ENCODE measurements at places on chromosomes 6 and 20.

GRCh38 chr6:22113026-22113766, 183.6 kb downstream of the PRL start:
- no peak overlapping the region for H3K27ac ChIP-seq
- DNase-seq = no peak
- no peak overlapping the region for H3K4me3 ChIP-seq
- H3K36me3 ChIP-seq = no peaks in the 10 kb centered on the region

GRCh38 chr6:125259354-125259736, 42.4 kb downstream of the HDDC2 start:
- no peak for DNase-seq
- H3K27ac ChIP-seq = no peak overlapping the region
- H3K4me3 ChIP-seq = no peak overlapping the region

DNA sequence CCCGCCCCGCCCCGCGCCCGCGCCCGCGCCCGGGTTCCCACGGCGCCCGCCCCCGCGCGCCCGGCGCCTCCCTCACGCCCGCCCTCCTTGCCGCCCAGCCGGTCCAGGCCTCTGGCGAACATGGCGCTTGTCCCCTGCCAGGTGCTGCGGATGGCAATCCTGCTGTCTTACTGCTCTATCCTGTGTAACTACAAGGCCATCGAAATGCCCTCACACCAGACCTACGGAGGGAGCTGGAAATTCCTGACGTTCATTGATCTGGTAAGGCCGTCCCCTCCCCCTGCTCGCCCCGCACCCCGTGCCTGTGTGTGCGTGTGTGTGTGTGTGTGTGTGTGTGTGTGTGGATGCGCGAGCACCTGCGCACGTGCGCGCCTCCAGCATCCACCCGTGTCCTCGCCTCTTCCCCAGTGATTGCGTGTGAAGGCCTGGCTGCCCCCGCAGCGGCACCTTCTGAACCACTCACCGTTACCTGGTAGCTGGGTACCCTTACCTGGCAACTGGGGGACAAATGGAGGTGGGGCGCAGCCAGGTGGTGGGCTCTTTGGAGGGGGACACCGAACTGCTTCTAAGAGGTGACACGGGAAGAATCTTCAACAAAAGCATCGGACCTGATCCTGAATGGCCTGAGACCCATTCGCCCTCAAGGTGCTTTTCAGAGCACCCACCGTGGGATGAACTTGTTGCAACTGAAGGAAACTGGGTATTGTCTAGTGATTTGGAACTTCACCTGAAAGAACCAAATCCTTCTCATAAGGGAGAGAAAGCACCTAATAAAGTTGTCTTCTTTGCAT, at the start of gene AIG1:
Gene AIG1, plus strand, starts transcription at position 84 of the 791 bp plus-strand sequence. Its CDS starts 37 bp downstream, at position 121.
- H3K36me3 ChIP-seq = no peaks in the 10 kb centered on the region
- no peaks in the 10 kb centered on the region for H3K27me3 ChIP-seq
- peak within 1 kb of the TSS; percentile 82 for H3K4me3 ChIP-seq
- peak within 1 kb of the TSS; percentile 93 for H3K27ac ChIP-seq
- DNase-seq = peak; percentile 73

DNA sequence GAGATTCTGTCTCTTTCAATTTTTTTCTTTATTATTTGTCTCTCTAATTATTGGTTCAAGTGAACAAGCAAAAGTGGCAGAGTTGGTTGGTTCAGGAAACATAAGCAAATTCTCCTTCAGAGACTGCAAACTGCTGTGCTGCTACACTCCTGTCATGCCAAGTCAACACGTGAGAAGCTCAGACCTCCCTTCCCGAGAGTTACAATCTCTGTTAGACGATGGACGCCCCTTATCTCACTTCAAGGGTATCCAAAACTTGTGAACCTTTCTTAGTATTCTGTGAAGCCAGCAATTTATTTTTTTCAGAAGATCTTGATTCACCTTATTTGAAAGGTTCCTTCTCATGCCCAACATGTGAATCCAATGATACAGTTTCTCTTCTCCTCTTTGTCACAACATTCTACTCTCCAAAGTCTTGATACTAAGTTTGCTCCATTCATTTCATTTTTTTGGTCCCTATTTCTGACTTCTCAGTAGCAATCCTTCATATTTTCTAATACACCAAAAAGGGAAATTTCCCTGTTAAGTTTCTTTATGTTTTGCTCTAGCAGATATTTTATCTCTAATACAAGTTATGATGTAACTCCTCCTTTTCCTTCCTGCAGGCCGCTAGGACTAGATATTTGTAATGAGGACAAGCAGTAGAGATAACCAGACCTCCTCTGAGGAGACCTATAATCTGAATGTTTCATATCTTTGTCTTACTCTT, 448.8 kb upstream of the CITED2 start:
- no peak overlapping the region for H3K4me3 ChIP-seq
- H3K36me3 ChIP-seq = no peaks in the 10 kb centered on the region
- H3K4me1 ChIP-seq = no peaks in the 10 kb centered on the region
- peaks cover 13% of the 10 kb centered on the region for H3K27me3 ChIP-seq

DNA sequence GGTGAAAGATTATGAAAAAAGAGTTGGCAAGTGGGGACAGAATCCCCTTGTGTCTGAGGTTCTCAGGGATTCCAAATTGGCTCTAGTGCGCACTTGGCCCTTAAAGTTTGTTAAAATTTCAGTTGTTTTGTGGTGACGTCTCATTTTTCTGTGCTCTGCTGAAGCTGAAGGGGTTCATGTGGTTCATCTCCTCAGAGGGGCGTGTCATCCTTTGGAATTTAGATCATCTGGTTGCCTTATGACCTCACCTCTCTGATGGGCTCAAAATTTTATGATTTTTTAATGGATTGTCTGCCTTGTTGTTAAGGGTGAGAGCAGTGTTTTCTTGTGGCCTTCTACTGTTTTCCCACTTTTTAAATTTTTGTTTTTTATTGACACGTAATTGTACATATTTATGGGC, 20.3 kb downstream of the CYB5R4 start:
- no peaks in the 10 kb centered on the region for H3K27me3 ChIP-seq
- no peak overlapping the region for H3K27ac ChIP-seq
- H3K36me3 ChIP-seq = peaks cover 3% of the 10 kb centered on the region

- peaks cover 2% of the 10 kb centered on the region for H3K4me1 ChIP-seq
- peaks cover 5% of the 10 kb centered on the region for H3K27me3 ChIP-seq
- DNase-seq = no peak
Measured at GRCh38 chr20:57053793-57054552, 212.5 kb downstream of the BMP7 start.

DNA sequence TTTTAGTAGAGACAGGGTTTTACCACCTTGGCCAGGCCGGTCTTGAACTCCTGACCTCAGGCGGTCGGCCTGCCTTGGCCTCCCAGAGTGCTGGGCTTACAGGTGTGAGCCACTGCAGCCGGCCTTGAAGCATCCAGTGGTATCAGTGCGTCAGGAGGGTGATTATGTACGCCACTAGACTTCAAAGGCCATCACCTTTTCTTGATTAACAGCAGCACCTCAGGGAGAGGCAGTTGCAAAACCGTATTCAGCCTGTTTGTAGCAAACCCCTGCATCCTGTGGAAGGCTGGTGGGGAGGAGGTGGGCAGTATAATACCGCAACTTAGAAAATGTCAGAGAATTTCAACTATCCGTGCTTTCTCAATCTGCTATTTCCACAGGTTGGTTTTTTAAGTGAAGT, 27.3 kb upstream of the SHLD1 start:
- DNase-seq = no peak
- no peaks in the 10 kb centered on the region for H3K36me3 ChIP-seq
- H3K27ac ChIP-seq = peak overlapping the region; percentile 31
- H3K4me3 ChIP-seq = no peak overlapping the region

DNA sequence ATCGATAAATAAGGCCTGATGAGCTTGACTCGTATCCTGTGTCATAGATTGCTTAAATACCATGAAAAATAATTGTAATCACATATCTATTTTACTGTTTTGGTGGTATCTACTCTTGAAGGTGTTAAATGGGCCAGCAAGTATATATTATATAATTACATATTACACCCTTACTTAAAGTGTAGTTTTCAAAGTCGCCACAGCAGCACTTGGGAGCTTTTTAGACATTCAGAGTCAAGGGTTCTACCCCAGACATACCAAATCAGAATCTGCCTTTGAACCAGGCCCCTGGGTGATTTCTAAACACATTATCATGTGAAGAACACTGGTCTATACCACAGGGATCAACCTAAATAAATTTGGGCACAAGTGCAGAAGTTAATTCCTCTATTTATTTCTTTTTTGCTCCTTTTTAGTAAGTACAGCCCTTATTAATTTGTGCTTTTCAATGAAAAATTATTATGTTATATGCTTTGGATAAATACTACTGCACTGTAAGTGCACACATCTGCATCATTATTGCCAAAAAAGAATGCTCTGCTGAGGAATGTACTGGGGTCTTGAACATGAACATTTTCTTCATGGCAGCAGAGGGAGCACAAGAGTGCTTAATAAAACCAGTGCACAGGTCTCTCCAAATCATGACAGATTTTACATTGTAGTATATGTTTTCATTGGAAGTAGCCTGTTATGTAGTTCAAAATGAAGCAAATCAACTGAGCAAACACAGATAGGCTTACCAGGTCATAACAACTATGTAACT, 3.1 kb upstream of the ATXN1 start:
- peak; percentile 17 for DNase-seq
- peaks cover 7% of the 10 kb centered on the region for H3K36me3 ChIP-seq
- H3K27me3 ChIP-seq = no peaks in the 10 kb centered on the region
- H3K4me3 ChIP-seq = peak overlapping the region; percentile 96
- peaks cover 64% of the 10 kb centered on the region for H3K4me1 ChIP-seq

DNA sequence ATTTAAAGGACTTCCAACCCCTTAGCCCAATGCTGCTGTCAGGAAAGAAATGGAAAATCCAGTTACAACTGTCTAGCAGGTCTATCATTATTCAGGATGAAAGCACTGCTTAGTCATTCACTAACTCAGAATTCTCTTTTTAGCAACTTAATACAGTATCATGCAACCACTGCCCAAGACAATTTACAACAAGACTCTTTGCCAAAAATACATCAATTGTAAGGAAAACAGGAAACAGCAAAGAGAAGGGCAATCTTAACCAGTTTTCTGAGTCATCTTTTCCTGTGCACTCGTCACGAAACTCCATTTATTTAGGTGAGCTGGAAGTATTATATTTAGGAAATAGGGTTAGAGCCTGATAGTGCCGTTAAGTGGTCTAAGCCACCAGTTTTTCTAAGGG, 1197.7 kb upstream of the CITED2 start:
- no peak for DNase-seq
- peaks cover 9% of the 10 kb centered on the region for H3K4me1 ChIP-seq
- H3K27me3 ChIP-seq = peaks cover 19% of the 10 kb centered on the region
- no peaks in the 10 kb centered on the region for H3K36me3 ChIP-seq
- no peak overlapping the region for H3K4me3 ChIP-seq

DNA sequence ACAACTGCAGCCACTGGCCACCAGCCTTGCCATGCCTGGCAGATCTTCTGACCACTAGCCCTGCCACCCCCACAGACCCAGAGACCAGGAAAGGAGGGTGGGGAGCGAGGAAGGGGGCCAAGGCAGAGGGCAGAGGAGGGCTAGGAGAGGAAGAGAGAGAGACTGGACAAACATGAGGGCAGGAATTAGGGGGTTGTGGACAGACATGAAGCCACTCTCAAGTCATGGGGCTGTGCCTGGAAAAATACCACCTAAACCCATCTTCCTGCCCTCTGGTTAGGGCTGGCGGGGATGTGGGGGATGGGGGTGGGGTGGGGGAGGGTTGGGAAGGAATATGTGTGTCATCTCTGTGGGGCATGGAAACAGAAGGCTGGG, 1.4 kb upstream of the SLC29A1 start:
- H3K27ac ChIP-seq = no peak overlapping the region
- peaks cover 44% of the 10 kb centered on the region for H3K4me1 ChIP-seq
- no peak for DNase-seq
- no peaks in the 10 kb centered on the region for H3K36me3 ChIP-seq
- peaks cover 11% of the 10 kb centered on the region for H3K27me3 ChIP-seq

- DNase-seq = no peak
- H3K27me3 ChIP-seq = peaks cover 5% of the 10 kb centered on the region
- H3K4me3 ChIP-seq = no peak overlapping the region
- no peaks in the 10 kb centered on the region for H3K36me3 ChIP-seq
- peaks cover 12% of the 10 kb centered on the region for H3K4me1 ChIP-seq
- no peak overlapping the region for H3K27ac ChIP-seq
Measured at GRCh38 chr6:117496383-117496990, 14.0 kb downstream of the DCBLD1 start.

GRCh38 chr6:37225350-37226169, 32.0 kb upstream of the TBC1D22B start:
- H3K4me1 ChIP-seq = peaks cover 17% of the 10 kb centered on the region
- H3K27ac ChIP-seq = no peak overlapping the region

- H3K27ac ChIP-seq = no peak overlapping the region
- no peak for DNase-seq
- H3K27me3 ChIP-seq = no peaks in the 10 kb centered on the region
- no peaks in the 10 kb centered on the region for H3K36me3 ChIP-seq
Measured at GRCh38 chr6:51814418-51814817, 273.0 kb downstream of the PKHD1 start.

DNA sequence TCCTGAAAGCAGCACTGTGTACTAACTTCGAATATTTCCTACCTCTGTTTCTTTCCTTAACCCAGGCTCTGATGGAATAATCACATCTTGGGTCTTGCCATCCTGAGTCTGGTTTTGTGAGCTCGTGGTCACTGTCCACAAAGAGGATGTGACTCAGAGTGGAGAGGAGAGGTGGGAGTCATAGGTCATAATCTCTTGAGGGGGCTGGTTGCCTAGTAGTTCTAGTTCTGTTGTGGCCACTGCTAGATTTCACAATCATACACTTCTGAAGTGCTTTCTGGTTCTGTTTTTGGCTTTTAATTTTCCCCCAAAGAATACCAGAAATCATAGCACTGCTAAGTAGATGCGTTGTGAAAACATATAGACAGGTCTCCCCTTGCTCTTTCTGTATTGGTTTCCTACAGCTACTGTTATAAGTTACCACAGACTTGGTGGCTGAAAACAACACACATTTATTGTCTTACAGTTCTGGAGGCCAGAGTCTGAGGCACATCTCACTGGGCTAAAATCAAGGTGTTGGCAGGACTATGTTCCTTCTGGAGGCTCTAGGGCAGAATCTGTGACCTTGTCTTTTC, 102.8 kb downstream of the NRSN1 start:
- H3K27ac ChIP-seq = no peak overlapping the region
- no peaks in the 10 kb centered on the region for H3K36me3 ChIP-seq
- H3K4me1 ChIP-seq = no peaks in the 10 kb centered on the region
- no peak overlapping the region for H3K4me3 ChIP-seq
